D721Med (cell line): ENCODE measurements at places on chromosomes 1 and 21.

- DNase-seq = no peak
Measured at GRCh38 chr1:150072959-150073358, 5.4 kb downstream of the VPS45 start.

DNA sequence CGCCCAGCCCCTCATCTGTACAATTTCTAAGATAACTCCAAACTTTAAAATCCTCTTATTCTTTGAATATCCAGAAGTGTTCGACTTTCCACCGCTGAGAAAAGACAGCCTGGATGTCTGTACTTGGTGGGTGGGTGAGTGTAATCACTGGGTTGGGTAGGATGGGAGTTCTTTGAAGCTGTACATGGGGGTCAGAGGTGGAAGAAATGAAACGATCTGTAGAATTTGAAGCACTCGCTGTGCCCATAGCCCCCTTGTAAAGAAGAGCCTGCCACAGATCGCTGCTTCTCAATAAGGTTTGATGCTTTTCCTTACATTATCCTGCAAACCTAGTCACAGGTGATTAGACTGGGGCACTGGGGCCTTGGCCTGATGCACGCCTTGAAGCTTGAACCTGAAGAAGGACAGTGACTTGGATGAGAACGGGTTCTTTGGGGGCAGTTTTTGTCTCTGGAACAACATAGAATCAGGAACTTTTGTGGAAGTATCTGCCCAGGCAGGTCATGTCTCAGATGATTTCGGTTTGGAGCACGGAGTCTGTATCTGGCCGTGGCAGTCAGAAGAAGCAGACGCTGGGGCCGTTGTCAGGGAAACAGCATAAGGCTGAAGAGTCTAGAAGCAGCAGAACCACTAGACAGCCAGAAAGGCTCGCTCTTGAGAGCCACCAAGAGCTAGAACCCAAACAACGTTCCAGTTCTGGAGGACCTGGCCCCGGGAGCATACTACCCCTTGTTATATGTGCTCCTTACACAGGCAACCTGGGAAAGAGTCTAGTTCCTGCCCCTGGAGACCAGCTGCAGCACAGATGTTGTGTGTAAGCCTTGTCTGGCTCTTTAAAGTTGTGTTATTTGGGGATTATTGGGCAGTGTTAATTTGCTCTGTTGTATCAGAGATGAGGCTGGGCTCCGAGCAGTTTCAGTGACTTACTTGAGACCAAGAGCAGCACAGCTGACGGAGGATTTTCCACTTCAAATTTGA, 45.1 kb upstream of the SCCPDH start:
- DNase-seq = no peak

GRCh38 chr21:44800103-44800502, 1.5 kb downstream of the UBE2G2 start:
- DNase-seq = no peak

- DNase-seq = no peak
Measured at GRCh38 chr1:236795757-236796667, 920 bp downstream of the MTR start.

DNA sequence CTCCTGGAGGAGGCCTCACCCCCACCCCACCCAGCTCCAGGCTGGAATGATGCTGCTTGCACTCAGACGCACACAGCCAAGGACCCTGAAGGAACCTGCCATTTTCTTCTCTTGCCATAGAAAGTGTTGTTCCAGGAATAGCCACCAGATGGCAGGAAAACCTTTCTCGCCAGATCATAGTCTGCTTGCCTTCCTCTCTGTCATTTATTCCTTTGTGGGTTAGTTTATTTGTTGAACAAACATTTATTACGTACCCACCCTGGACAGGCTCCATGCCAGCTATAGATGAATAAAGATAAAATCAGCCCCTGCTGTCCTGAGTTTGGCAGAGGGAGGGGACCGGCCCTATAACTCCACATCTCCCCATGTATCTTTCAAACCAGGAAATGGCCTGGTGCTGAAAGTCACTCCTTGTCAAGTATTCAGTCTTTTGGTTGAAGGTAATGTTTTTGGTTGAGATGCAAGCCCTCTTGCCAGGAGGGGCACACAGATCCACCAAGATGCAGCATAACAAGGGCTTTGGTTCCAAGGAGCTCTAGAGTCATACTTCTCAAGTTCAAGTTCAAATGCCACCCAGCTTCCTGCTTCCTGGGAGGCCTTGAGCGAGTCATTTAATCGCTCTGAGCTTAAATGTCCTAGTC, 7.0 kb upstream of the KCNC4 start:
- DNase-seq = peak; percentile 49
